ENCODE measurements at places on chromosomes 1 and 21. TPM values are rescaled to one million over a fixed set of nuclear protein-coding genes. Genes with fewer than 3 reads are reported as not detected.

TMPRSS15 gene
- not detected for total RNA-seq

SLFNL1 gene
- not detected for total RNA-seq

GRCh38 chr1:171188388-171189266 lies 3.5 kb downstream of the FMO2 start:
- DNase-seq, result no peak
- H3K4me3 ChIP-seq, result no peak overlapping the region
- peaks cover 8% of the 10 kb centered on the region for H3K4me1 ChIP-seq
- H3K36me3 ChIP-seq, result no peaks in the 10 kb centered on the region
- no peak overlapping the region for H3K27ac ChIP-seq

S100A14 gene
- total RNA-seq, result not detected

DNA sequence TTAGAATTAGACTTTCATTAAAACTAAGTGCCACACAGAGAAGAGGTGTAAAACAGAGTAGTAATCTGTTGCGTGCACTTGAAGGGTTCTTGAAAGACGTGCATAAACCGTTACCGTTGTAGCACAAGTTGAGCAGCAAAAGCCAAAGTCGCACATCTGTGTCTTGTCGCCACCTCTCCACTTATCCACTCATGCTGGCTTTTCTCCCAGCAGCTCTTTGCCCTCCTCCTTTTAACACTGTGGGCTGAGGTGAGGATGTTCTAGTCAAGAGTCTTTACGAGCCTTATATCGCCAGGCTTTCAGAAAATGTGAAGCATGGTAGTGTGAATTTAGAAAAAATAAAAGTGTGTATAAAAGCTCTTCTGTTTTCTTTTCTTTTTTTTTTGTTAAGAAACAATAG lies 48.0 kb downstream of the NR5A2 start:
- H3K27ac ChIP-seq, result no peak overlapping the region
- peaks cover 37% of the 10 kb centered on the region for H3K27me3 ChIP-seq
- H3K4me1 ChIP-seq, result peaks cover 13% of the 10 kb centered on the region
- no peak overlapping the region for H3K4me3 ChIP-seq
- DNase-seq, result no peak

Measured in chondrocyte (in vitro differentiated cells).